NCI-H187 (cell line): ENCODE measurements at places on chromosomes 13 and 19.

- DNase-seq = no peak
Observed at GRCh38 chr19:34485831-34486230, 4.3 kb downstream of the WTIP start.

GRCh38 chr13:24313439-24313838 lies 4.1 kb downstream of the C1QTNF9 start:
- no peak for DNase-seq

- DNase-seq = no peak
Observed at GRCh38 chr13:79090552-79091124, 315.4 kb downstream of the RBM26 start.

GRCh38 chr13:50617134-50617721 lies 226.3 kb downstream of the DLEU7 start:
- DNase-seq = no peak

- DNase-seq = no peak
Observed at GRCh38 chr19:4200940-4201542, 18.6 kb downstream of the ANKRD24 start.

DNA sequence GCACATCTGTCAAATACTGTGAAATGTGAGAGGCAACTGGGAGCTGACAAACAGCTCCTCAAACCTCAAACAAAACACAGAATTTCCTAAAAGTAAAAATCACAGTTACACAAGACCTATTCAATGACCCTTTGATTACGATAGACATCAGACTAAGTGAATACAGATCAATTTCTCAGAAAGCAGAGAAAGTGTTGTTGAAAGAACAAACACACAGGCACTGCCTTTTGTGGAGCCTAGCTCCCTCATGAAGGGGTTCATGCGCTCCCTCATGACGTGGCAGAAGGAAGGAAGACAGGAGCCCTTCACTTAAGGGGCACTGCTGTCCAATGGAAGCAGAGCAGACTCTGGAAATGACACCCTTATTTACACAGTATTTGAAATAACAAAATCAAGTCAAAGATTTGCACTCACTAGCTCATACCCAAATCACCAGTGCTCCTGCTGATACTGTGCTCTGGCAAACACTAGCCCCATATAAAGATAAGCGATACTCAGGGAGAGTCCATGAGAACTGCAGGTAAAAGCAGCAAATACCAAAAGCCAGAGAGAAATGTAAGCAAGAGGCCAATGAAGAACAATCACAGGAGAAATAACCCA lies 144.9 kb downstream of the KLF12 start:
- DNase-seq = no peak

DNA sequence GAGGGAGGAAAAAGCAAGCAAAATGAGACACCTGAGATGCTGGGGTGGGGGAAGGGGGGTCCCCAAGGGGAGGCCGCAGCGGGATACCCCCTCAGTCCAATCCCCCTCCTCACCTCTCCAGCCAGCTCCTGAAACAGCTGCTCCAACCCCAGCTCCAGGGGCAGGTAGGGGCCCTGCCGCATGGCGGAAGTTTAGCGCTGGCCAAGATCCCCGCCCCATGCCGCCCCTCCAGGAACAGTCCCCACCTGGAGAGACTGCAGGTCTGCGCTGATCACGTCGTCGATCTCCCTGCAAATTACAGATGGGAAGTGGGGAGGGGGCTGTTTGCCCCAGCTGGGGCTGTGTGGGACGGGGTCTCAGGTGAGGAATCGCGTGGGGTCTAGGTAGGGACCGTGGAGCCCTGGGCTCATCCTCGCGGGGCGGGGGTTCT lies 9.0 kb downstream of the CAPN12 start:
- no peak for DNase-seq

DNA sequence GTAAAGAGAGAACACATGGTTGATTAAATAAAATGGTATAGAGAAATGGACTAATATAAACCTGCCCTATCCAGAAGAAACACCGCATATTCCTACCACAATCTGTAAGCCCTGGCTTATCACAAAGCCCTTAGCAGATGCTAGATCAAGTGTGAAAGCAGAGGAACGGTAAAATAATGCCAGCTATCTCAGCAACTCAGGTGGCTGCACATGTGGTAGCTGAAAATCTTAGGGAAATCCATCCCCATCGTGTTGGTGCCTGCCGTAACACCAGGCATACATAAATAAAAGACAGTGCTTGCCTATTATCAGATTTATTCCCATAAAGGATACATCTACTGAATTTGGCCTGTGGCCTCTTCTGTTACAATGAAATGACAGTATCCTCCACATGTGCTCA lies 304.1 kb upstream of the MAB21L1 start:
- DNase-seq = no peak

- DNase-seq = no peak
Observed at GRCh38 chr13:40776232-40776631, 5.2 kb upstream of the MRPS31 start.

GRCh38 chr19:1624458-1624857 lies 19.2 kb upstream of the UQCR11 start:
- no peak for DNase-seq

- DNase-seq = no peak
Observed at GRCh38 chr19:14686411-14686810, 3.4 kb upstream of the ZNF333 start.

GRCh38 chr19:575527-576506 lies 3.4 kb downstream of the BSG start:
- no peak for DNase-seq

DNA sequence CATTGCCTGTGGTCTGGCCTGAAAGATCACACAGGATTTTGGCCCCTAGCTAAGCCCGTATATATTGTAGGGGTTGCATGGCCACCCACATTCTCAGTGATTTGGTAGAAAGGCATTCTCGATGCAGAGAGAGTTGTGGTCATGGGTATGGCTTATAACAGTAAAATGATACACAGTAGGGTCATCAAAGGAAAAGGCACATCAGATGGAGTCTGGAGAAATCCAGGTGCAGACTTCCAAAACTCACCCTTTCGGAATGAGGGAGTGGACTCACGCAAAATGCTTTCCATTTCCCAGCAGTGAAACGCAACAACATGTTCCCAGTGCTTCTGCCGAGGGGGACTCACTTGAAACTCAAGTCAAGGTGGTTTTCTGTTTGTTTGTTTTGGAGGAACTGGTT lies 802.5 kb upstream of the SLITRK1 start:
- DNase-seq = no peak

DNA sequence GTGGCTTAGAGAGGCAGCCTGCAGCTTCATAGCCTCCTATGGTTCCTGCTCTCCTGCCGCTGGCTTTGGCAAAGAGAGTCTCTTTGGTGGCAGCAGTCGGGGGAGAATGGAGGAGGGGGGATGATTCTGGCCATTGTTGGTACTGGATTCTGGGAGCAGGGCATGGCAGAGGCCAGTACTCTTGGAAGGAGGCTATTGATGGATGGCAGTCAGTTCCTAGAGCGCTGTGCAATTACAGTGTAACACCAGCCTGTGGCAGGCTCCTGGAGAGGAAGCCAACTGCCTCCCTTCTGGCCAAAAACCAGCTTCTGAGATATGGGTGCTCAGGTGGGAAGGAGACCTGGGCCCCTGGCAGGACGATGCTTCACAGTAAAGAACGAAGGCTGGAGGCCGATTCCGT lies 47.9 kb upstream of the TMTC4 start:
- DNase-seq = no peak

GRCh38 chr13:107457686-107458085 lies 757.6 kb downstream of the LIG4 start:
- peak; percentile 60 for DNase-seq

- no peak for DNase-seq
Observed at GRCh38 chr13:94109715-94110374, 369.6 kb downstream of the DCT start.

GRCh38 chr19:31461814-31462539 lies 112.7 kb upstream of the TSHZ3 start:
- DNase-seq = no peak

DNA sequence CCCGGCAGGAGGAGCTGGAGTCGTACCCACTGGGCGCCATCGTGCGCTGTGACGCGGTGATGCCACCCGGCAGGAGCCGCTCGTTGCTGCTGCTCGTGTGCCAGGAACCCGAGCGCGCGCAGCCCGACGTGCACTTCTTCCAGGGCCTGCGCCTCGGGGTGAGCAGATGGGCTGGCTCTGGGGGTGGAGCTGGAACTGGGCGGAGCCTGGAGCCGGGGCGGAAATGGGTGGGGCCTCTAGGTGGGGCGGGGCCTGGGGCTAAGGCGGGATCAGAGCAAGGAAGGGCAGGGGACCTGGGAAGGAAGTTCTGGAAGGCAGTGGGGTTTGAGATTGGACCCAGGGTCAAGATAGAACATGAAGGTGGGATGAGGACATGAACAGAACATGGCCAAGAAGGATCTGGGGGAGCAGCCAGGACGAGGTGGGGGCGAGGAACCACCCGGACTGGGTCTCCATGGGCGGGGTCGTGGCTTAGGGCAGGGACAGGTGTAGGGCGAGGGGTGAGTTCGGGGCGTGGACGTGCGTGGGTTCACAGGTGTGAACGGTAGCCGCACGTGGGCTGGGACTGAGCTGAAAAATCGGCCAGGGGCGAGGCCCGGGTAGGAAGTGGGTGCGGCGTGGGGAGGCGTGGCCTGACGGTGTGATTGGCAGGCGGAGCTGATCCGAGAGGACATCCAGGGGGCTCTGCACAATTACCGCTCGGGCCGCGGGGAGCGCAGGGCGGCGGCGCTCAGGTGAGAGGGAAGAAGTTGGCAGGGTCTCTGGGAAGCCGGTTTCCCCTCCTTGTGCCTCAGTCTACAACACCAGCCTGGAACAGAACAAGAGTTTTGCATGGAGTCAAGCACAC lies 4.7 kb downstream of the EPS8L1 start:
- DNase-seq = peak; percentile 63

- no peak for DNase-seq
Observed at GRCh38 chr19:13812544-13812943, 17.3 kb downstream of the ZSWIM4 start.

DNA sequence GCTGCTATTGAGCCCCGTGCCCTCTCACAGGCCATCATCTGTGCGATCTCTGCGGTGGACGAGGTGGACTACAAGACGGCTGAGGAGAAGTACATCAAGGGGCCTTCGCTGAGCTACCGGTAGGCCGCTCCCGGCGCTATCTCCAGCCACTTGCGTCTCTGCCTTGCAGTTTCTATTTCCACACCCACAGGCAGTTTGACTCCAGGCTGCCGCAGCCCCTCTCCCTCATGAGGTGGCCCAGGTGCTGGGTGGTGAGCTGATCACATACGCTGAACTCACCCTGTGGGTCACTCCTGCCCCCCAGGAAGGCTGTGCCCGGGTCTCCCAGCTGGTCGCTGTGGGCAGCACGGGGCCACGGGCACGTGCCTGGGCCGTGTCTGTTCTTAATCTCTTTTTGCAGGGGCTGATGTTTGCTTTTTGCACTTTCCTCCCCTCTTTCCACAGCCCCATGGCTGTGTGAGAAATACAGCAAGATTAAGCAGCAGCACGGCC lies 10.6 kb upstream of the NDUFS7 start:
- no peak for DNase-seq

DNA sequence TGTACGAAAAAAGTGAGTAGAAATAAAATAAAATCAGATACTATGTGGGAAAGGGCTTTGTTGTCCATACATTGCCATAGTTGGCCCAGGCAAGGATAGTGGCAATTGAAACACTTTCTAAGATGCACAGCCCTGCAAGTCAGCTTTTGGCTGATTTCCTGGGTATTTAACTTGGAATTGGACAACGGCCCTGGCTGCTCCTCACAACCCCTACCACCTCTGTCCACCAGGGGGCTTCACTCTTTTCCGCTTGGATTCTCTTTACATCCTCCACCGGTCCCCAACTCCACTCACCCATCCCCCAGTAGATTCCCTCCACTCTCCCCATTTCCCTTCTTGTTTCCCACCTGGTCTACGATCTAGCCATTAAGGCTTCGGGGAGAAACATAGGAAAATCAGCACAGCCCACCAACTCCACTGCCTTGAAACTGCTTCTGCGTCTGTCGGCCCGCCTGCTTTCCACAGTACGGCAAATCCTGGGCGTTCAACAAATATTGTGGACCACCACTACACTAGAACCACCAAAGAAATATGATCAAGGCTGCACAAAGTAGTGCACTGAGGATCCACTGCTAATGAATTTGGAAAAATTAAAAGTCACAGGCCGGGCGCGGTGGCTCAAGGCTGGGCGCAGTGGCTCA lies 48.6 kb upstream of the GTF3A start:
- peak; percentile 7 for DNase-seq

DNA sequence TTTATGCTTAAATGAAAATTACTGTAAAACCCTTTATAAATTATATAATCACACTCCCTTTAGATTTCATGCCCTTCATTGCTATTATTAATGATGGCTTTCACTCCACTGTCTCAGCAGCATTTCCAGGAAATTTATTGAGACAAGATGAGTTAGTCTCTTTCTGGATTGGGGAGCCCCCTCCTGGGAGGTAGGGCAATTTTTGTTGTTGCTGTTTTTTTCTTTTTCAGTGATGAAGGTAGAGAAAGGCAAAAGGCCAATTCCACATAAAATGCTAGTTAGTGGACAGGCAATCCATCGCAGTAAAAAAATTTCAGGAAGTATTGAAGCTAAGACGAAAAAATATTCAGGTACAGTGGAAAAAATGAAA lies 80.2 kb downstream of the TEX26 start:
- no peak for DNase-seq

- peak; percentile 29 for DNase-seq
Observed at GRCh38 chr13:48769107-48769704, 115.5 kb downstream of the CYSLTR2 start.

- no peak for DNase-seq
Observed at GRCh38 chr19:2633693-2634075, 68.8 kb downstream of the GNG7 start.

GRCh38 chr13:33644581-33645543 lies 173.1 kb upstream of the RFC3 start:
- no peak for DNase-seq

DNA sequence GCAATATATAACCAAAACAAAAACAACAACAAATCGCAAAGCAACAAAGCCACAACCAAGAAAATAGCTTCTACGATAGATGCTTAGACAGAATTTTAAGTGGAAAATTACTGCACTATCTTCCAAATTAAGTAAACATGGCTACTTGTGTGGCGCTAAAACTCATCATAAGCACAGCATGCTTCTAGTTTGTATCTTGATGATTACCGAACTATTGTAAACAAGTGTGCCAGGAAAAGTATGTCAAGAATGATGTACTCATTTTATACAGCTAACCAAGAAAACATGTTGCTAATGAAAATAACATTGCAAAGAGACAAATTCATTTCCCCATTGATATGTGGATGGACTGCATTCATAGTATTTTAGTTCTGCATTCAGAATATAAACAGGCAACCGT lies 271.9 kb upstream of the GPC6 start:
- no peak for DNase-seq

DNA sequence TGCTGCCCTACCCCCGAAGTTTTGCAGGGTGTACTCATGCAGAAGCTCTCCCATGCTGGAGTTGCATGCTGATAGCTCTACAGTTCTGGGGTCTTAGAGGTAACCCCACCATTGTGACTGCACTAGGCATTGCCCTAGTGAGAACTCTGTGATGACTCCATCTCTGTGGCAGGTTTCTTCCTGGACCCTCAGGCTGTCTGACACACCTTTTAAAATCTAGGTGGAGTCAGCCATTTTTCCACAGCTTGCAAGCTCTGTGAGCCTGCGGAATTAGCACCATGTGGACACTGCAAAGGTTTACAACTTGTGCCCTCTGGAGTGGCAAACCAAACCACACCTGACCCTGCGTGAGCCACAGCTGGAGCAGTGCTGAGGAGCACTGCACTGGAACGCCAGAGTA lies 636.2 kb upstream of the SPRY2 start:
- DNase-seq = no peak
